ENCODE measurements at places on chromosomes 2 and 18.

DNA sequence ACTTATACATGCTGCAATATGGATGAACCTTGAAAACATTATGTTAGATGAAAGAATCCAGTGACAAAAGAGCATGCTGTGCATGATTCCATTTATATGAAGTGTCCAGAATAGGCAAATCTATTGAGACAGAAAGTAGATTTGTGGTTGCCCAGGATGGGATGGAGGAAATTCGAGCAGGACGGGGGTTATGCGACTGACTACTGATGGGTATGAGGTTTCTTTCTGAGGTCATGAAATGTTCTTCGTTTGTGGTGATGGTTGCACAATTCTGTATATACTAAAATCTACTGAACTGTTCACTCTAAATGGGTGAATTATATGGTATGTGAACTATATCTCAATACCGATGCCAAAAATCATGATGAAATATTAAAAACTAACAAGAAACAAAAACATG is 18.9 kb upstream of the MTERF4 start:
- DNase-seq: no peak

DNA sequence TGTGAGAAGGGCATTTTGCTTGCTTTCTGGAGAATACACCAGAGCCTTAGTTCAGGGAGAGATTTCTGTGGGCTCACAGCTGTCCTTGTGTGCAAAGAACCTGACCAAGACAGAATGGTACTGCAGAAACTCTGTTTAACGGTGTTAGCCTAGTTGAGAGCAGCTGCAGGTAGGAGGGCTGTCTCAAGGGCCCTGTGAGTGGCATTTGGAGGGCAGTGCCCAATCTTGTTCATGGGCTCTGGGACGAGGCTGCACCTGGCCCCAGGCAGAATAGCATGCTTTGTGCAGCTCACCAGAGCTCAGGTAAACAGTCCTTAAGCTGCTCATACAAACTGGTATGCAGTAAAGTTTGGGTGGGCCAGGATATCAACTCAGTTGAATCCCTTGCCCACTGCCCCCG is 16.9 kb upstream of the RGPD4 start:
- DNase-seq: no peak

DNA sequence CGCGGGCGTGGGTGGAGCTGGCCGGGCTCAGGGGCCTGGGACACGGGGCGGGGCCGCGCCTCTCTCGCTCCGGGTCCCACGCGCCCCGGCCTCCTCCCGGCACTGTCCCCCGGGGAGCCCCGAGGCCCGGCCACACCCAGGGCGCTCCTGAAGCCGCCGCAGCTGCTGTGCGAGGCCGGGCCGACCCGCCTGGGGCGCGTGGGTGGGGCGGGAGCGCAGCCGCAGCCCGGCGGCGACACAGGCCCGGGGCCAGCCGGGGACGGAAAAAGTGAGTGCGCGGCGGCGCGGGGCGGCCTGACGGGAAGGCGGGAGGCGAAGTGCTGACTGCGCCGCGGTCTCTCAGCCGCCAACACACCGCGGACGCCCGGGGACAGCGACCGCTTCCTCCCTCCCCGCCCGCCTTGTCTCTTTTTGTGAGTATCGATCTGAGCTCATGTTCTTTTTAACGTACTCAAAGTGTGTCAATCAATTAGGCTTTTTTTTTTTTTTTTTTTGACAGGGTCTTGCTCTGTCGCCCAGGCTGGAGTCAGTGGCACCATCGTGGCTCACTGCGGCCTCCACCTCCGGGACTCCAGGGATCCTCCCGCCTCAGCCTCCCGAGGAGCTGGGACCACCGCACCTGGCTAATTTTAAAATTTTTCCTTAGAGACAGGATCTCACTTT is 14.5 kb downstream of the PDCD1 start:
- peak; percentile 73 for DNase-seq

DNA sequence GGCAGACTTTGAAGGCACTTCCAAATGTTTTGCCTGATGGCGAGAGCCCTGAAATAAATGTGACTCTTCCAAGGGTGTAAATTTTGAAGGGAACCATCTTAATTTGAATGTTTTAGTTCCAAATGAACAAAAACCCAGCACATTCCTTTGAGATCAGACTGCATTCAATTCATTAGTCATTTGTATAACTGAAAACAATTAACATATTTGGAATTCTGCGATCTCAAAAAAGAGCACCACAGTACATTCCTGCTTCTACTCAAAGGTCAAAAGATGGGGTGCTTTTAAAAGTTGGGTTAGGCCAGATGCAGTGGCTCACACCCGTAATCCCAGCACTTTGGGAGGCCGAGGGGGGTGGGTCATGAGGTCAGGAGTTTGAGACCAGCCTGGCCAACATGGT is 38.2 kb upstream of the CHRNA1 start:
- DNase-seq: no peak

GRCh38 chr18:41617647-41618046 is 337.4 kb upstream of the PIK3C3 start:
- no peak for DNase-seq

- DNase-seq: no peak
Observed at GRCh38 chr2:58313926-58314325, 72.8 kb upstream of the FANCL start.

- DNase-seq: no peak
Observed at GRCh38 chr18:36772241-36772723, 56.5 kb downstream of the TPGS2 start.

DNA sequence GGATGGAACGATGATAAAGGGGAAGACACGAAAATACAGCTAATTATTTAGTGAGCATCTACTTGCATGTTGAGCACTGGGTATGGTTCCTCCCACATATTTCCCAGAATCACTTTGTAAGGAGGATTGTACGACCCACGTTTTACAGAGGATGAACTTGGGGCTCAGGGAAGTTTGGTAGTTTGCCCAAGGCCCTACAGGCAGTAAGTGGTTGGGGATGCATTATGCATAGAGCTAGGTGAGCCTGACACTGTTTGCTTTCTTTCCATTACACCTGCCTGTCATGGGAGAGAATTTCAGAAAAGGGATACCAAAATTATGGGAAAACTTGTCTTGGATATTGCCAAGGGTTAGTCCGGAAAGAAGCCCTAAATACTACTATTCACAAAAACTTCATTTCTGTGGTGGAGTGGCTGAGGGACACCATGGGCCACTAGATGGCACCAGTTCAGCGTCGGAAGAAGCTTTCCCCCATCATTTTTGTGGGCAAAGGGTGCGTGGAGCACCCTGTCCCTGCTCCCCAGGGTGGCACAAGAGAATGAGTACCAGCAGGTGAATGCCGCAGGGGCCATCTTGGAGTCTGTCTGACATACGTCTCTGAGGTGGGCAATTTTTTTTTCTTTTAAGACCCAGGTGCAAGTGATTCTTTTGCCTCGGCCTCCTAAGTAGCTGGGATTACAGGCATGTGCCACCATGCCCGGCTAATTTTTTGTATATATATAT is 23.5 kb upstream of the C18orf32 start:
- peak; percentile 58 for DNase-seq

- DNase-seq: no peak
Observed at GRCh38 chr2:217854684-217855420, 147.9 kb downstream of the TNS1 start.

- peak; percentile 62 for DNase-seq
Observed at GRCh38 chr2:234422981-234423431, 73.9 kb downstream of the ARL4C start.

GRCh38 chr2:26344581-26345282 is 1.2 kb upstream of the SELENOI start:
- DNase-seq: peak; percentile 37

GRCh38 chr2:197889041-197889440 is 84.6 kb downstream of the PLCL1 start:
- no peak for DNase-seq

GRCh38 chr2:207749873-207750272 is 19.8 kb downstream of the FZD5 start:
- DNase-seq: no peak

DNA sequence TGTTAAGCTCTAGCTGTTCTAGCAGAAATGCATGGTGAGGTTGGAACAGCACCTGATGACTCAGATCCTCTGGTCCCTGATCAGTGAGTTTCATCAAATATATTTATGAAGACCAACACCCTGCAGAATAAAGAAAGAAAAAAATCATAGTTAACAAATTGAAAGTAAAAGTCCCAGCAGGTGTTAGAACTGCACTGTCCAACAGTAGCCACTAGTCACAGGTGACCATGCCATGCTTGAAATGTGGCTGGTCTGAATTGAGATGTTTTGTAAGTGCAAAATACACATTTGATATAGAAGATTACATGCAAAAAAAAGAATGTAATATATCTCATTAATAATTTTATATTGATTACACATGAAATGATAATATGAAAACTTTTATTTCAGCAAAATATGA is 1010.7 kb upstream of the ZEB2 start:
- no peak for DNase-seq

GRCh38 chr2:201642086-201642578 is 1.2 kb downstream of the TMEM237 start:
- DNase-seq: no peak

DNA sequence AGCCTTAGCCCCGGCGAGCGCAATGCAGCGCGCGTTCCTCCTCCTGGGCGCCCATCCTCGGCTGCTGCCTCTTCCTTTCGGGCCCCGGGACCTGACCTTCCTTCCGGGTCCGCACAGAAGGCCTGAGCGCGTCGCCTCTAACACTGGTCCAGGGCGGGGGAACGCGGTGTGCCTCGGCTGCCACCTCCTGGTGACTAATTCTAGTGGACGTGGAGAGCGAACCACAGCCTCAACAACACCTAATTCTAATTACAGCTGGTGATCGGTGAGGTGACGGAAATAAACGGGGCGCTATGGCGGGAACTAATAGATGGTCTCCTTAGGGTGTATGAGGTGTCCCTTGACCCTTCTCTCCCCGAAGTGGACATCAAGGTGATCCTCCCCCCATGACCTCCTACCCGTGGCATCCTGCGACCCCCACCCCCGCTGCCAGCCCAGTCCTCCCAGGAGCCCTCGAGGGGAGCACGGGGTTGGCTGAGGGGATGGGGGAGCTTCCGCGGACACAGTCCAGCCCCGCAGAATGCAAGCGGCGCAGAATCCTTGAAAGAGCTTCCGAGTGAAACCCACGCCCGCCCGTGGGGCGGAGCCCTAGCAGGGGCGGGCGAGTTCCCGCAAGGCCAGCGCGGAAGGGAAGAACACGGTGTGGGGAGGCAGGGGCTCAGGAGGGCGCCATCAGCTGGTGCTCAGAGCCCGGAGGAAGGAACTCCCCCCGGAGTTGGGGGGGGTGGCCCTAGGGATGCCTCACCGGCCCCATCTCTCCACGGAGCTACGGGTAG is 12.8 kb upstream of the HMSD start:
- DNase-seq: peak; percentile 37

DNA sequence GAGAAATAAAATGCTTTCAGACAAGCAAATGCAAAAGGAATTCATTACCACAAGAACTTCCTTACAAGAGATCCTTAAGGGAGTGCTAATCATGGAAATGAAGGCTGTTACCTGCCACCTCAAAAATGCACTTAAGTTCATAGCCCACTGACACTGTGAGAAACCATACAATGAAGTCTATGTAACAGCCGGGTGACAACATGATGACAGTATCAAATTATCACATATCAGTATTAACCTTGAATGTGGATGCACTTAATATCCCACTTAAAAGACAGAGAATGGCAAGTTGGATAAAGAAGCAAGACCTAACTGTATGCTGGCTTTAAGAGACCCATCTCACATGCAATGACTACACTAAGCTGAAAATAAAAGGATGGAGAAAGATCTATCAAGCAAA is 403.4 kb upstream of the MC4R start:
- no peak for DNase-seq

DNA sequence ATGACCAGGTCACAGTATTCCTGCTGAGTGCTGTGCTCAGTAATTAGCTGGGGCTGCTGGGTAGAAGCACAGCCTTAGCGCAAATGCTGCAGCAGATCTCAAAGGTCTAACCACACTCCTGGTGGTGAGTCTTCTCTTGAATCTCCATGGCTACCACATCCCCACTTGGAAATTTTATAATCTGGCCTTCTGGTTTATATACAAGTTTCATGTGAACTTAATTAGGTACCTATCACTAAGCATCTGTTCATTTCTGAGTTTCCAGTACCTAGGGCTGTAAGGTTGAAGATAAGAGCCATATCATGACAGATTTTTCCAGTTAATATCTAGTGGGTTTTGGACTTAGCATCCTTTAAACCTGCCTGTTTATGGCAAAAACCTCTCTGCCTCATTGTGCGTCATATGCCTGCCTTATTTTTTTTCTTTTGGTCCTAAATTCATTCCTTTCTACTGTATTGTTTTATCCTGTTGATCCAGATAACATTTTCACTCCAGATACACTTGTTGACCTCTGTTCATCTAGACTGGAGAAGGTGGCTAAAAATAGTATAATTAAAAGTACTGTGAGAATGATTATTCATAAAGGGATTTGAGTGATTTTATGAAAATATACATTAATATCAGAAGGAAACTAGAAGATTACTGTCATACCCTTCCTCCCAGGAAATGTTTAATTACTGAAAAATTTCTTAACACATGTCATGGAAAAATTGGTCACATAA is 168.4 kb upstream of the THUMPD2 start:
- no peak for DNase-seq

- DNase-seq: no peak
Observed at GRCh38 chr2:171281110-171281509, 120.4 kb upstream of the TLK1 start.

DNA sequence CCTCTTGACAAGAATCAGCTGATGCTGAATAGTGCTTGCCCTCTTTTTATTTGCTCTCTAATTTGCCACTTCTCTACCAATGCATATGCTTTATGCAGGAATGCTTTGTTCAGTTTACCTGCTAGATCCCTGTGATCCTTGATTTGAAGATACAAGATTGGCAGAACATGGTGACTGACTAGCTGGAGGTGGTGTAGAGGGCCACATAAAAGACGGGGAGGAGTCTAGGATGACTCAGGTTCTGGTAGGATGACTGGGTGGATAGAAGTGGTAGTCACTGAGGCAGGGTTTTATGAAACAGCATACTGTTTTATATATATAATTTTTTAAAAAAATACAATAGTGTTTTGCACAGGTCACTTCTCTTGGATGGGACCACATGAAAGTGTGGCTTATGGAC is 6.3 kb upstream of the ADGRF3 start:
- DNase-seq: peak; percentile 46

DNA sequence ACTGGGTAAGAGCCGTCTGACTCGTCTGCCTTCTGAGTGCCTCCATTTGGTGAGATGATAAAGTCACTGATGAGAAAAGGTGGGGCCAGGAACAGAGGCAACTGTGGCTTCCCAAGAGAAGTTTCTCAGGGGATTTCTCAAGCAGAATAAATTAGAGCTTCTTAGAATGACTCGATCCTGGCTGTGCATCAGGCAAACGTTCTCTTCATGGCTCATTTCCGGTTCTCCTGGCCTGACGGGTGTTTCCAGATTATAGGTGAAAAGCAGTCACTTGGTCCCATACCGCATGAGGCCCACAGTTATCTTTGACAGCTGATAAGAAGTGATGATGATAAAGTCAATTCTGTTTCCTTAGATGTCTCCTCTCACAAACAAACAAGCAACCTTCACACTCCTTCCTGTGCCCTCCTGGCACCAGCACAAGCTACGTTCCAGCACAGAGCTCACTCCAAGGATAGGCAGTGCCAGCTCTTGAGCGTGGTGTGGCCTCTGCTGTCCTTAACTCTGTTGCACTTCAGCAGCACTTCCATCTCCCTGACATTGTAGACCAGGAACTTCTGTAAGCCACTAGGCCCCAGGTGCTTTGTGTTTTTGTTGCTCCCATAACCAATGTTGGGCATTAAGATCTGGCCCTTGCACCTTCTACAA is 37.8 kb upstream of the KCNF1 start:
- no peak for DNase-seq

Data from activated naive CD4-positive, alpha-beta T cell treated with anti-CD3 and anti-CD28 coated beads, Interleukin-2, amount 50 U/mL, for 16 hours (primary cell).